ENCODE measurements at places on chromosomes 5 and 9.

DNA sequence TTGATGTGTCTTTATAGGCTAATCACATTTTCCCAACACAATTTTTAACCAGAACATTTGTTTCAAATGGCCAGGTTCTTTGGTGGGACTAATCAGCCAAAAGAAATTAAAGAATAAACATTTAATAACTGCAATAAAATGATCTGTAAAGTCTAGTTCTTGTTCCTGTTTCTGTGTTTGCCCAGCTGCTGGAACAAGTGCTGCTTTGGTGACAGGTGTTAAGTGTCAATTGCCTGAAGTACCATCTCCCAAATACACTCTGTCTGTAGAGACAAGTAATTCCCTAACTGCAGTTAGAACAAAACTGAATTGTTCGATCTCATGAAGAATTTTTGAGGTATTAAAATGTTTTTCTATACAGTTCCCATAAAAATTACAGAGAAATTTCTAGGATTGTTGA, 402.3 kb upstream of the CHD1 start:
- DNase-seq, result no peak

DNA sequence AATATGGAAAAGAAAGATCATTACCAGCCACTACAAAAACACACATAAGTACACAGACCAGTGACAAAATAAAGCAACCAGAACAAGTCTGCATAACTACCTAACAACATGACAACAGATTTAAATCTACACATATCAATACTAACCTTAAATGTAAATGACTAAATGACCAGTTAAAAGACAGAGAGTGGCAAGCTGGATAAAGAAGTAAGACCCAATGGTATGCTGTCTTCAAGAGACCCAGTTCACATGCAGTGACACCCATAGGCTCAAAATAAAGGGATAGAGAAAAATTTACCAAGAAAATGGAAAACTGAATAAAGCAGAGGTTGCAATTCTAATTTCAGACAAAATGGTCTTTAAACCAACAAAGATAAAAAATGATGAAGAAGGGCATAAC, 938.1 kb downstream of the EFNA5 start:
- DNase-seq, result no peak

- DNase-seq, result no peak
Measured at GRCh38 chr5:54930736-54931135, 54.7 kb downstream of the ESM1 start.

DNA sequence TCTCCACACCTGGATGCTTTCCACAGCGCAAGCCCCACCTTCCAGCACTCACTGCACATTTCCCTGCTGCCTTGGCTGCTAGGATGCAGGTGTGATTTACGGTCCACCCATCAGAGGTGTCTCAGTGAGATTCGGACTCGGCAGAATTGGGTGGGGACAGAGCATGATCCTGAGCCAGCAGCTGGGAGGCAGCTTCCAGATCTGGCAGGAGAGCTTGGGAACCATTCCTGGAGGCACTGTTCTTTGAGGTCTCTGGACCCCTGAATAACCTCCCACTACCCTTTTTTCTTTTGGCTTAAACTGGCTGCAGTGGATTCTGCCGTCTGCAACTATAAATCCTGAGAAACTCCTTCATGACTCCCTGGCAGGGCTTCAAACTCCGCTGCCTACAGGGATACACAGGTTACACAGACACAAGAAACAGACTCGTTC, 99.6 kb upstream of the PHYKPL start:
- peak; percentile 31 for DNase-seq

- no peak for DNase-seq
Measured at GRCh38 chr9:2060424-2060823, 45.3 kb downstream of the SMARCA2 start.

DNA sequence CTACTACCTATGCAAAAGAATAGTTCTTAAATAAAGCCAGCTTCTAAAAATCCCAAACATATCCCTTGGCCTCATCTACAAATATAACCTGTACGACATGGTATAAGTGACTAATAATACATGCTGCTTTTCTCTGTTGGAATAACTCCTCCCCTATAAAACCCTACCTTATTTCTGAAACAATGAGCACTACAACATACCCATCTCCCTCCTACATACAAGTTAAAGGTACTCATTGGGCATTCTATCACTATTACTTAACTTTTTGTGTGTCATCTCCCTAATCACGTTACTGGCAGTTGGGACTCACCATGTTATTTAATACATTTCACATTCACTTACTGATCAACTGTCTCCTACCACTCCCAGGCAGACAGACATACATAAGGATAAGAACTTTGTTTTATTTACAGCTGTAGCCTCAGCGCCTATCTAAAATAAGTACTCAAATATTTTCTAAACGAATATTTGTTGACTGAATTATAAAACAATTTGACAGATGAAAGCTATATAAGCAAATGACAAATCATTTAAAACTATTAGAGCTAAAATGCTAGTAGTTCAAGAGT, 4.1 kb downstream of the CLK4 start:
- DNase-seq, result no peak

DNA sequence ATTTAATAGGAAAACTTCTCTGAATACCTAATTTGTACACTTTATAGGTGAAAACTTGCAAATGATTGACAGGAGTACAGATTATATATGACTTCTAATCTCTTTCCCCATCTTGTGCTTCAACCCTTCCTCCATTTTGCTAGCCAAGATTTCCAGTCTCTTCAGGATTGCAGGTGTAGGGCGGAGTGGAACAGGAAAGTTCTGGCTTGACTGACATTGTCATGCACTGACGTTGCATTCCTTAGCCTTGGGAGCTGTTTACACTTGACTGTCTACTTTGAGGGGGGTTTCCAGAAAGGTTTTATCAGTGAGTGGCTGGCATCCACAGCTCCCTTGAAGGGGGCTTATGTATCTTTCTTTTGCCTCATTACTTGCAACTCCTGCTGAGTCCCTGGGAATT, 34.1 kb upstream of the GRIA1 start:
- no peak for DNase-seq

- DNase-seq, result no peak
Measured at GRCh38 chr5:146130440-146131045, 25.2 kb upstream of the PLAC8L1 start.

GRCh38 chr9:17219261-17219660, 84.4 kb downstream of the CNTLN start:
- DNase-seq, result no peak

DNA sequence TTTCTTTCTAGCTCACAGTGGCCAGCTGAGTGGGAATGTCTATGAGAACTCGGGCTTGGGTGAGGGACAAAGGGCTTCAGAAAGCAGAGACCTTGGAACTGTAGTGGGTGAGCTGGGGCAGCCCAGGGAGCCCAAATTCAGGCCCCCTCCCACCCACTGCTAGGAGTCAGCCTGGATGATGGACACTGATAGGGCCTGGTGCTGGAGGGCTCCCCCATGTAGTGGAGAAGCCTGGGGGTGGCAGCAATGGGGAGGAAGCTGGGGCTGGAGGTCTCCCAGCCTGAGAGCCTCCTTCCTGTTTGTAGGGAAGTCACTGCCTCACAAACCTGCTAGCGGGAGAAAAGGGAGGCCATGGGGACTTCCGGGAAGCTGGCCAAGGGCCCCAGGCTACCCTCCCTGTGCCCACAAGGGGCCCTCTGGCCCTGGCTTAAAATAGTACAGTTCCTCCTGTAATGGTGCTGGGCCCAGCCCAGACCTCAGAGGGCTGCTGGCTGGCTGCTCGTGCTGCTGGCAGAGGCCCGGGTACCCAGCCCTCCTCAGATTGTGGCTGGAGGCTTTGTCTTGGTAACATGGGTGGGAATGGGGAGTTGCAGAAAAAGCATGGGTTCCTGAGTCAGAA, 6.3 kb upstream of the NR5A1 start:
- DNase-seq, result no peak

DNA sequence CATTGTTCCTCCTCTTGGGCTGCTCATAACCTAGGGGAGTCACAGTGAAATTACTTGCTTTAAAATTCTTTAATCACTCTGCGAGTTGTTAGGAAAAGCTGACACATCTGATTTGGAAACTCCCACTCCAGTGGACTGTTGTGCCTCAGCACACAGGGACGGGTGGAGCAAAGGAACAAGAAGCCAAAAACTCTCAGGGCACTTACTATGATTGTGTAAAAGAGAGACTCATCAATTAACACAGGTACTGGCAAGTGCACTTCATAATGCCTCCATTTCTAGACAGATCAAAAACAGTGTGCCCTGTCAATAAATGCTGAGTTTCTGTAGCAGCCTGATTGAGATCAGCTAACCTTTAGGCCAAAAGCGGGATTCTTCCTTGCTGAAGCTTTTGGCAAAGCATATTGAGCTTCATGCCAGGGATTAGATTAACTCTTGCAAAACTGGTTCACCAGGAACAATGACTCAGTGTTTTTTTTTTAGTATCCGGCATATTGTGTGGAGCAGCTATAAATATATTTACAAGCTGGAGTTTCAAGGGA, 55.9 kb downstream of the TMC1 start:
- DNase-seq, result no peak

- no peak for DNase-seq
Measured at GRCh38 chr9:91082731-91083130, 279.0 kb downstream of the AUH start.

DNA sequence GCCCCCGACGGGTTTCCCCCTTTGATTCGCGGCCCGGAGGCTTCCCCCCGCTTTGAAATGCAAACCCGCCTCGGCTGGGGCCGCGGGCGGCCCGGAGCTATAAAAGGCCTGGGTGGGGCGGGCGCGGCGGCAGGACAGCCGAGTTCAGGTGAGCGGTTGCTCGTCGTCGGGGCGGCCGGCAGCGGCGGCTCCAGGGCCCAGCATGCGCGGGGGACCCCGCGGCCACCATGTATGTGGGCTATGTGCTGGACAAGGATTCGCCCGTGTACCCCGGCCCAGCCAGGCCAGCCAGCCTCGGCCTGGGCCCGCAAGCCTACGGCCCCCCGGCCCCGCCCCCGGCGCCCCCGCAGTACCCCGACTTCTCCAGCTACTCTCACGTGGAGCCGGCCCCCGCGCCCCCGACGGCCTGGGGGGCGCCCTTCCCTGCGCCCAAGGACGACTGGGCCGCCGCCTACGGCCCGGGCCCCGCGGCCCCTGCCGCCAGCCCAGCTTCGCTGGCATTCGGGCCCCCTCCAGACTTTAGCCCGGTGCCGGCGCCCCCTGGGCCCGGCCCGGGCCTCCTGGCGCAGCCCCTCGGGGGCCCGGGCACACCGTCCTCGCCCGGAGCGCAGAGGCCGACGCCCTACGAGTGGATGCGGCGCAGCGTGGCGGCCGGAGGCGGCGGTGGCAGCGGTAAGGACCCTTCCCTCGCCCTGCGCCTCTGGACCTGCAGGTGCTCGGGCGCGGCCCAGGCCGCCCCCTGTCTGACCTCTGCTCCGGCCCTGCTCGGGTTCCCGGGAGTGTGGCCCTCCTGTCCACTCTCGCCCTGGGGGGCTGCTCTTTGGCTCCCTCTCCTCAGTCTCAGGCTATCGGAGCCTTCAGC, at the start of gene CDX1:
Gene CDX1, plus strand, starts transcription at position 129 of the 862 bp plus-strand sequence. Its CDS starts 99 bp downstream, at position 228.
- DNase-seq, result no peak

DNA sequence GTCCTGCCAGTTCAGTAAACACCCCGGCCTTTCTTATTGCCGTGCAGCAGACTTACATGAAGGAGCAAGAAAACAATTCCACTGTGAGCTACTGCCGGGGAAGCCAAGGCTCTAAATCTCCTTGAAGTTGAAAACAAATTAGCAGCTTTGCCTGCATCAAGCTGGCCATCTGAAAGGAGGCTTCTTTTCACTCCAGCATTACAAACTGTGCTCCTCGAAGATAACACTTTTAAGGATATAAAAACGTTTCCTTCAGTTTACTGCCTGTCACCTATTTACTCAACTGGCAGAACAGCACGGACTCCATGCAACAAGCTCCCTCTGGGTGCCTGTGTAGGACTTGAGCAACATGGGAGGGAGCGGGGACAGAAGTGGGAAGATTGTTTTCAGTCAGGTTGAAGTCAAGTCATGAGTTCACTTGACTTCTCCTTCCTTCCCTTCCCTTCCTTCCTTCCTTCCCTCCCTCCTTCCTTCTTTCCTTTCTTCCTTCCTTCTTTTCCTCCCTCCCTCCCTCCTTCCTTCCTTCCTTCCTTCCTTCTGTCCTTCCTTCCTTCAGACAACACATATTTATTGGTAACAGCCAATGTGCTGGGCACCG, 67.4 kb downstream of the ZNF608 start:
- no peak for DNase-seq

DNA sequence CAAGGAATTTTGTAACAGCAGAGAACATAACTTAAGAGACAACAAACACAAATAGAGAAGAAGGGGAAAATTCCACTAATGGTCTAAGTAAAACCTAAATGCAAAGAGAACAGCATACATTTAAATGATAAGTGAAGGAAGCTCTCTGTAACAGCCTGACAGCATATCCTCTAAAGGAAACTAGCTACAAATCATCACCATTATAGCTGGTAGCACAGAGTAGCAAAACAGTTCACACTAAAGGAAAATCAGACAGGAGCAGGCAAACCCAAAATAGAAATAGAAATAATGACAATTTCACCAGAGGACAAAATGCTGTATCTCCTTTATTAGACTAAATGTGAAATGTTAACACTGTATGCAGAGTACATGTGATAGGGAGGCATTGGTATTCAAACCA, 532.8 kb downstream of the PTPRD start:
- DNase-seq, result no peak

DNA sequence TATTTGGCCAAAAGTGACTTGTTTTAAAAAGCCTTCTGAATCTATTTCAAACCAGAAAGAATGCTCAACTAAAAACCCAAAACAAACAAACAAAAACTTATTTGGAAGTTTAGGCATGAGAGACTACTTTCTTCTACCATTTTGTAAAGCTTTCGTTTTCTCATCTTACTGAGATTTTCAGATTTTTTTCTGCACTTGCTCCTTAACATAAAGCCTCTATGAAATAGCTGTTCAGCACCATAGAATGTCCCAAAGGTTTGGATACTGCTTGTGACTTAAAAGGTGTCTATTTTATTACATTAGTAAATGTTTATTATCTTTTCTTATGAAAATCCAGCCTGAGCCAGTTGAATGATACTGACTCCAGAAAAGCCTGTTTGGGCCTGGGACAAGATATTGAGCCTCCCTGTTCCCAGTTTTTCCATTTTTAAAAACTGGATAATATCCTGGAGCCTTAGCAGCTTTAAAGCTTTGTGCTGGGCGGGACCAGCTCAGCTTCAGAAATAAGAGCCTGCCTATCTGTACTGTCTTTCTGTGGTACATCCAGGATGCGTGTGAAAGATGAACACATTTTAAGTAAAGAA, 292.6 kb downstream of the ZSWIM6 start:
- DNase-seq, result no peak

DNA sequence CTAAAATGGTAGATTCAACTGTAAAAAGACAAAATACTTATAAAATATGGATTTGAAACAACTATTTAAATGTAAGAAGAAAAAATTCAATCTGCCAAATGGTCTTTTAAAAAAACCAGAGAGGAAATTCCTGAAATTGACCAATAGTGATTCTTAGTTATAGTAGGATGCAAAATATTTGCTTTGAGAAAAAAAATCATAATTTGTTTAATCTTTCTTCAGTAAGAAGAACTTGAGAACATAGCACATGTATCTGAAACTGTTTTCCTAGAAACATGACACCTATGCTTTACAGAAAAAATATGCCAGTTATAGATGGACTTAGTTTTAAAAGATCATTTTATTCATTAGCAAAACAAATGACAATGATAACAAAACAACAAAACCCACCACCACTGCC, 186.9 kb upstream of the CD180 start:
- DNase-seq, result no peak

All from gastrocnemius medialis (tissue), 4 donors.